Inflammatory macrophage (primary cell): ENCODE measurements at places on chromosomes 5 and 9.

- DNase-seq: no peak
Measured at GRCh38 chr5:94031631-94032030, 290.2 kb upstream of the POU5F2 start.

DNA sequence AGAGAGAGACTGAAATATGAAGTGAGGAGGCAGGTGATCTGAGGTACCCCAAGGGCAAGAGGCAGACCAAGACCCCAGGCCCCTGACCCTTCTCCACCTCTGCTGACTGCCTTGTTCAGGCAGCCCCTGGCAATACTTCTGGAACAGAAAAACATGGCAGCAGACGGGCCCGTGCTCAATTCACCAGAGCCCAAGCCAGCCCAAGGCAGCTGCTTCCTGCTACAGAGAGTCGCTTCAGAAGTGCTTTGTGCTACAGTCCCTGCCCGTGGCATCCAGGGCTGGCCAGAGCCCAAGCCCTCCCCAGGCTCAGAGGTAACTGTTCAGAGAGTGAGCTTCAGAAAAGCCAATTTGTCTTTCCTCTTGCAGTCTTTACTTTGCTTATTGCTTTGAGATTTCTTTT lies 151.4 kb upstream of the FSTL4 start:
- no peak for DNase-seq

- no peak for DNase-seq
Measured at GRCh38 chr5:179158556-179158955, 98.4 kb downstream of the ZNF354C start.

DNA sequence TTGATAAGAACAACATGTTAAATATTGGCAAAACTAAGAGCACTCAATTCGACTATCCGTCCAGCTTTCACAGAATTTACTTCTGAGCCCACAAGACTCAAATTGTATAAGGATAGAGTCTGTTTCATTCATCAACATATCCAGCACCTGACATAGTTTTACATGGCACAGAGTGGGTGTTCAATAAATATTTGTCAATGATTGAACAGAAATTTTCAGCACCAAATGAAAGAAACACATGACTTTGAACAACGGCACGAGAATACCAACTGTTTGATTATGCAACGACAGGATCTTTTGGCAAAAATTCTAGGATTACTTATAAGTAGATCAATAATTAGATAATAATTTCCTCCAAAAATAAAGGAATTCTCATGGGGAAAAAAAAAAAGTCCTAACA lies 41.8 kb downstream of the SKP2 start:
- no peak for DNase-seq

DNA sequence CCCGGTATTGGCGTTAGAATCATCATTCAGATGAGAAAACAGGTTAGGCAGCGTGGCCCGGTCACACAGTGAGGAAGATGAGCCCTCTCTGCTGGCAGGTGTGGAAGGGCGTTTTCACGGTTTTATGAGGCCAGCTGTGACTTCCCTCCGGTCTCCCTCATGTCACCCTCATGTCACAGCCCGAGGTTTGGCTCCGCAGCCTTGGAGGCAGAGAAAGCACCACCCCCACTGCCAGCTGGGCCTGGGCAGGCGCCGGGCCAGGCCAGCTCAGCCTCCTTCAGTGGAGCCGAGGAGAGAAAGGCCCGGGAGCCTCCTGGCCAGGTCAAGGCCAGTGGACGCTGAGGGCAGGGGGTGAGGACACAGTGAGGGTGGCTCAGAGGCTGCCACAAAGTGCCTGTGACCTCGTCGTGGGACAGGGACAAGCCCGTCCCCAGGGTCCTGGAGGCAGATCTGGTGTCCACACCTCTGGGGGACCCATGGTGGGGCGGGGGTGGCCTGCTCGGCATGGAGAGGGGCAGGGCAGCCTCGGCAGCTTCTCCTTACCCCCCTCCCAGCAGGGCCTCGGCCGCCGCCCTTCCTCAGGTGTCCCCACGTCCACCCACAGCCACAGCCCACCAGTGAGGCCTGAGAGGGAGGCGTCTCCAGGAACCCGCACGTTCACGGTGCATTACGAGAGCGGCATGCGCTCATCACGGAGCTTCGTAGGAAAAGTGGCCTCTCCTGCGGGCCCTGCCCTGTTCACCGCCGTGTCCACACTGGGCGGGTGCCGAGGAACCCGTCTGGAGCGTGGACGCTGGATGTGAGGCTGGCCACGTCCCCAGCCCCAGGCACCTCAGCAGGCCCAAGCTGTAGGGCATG lies 32.2 kb downstream of the EXD3 start:
- no peak for DNase-seq

- no peak for DNase-seq
Measured at GRCh38 chr9:125202846-125203618, 2.7 kb downstream of the RABEPK start.

DNA sequence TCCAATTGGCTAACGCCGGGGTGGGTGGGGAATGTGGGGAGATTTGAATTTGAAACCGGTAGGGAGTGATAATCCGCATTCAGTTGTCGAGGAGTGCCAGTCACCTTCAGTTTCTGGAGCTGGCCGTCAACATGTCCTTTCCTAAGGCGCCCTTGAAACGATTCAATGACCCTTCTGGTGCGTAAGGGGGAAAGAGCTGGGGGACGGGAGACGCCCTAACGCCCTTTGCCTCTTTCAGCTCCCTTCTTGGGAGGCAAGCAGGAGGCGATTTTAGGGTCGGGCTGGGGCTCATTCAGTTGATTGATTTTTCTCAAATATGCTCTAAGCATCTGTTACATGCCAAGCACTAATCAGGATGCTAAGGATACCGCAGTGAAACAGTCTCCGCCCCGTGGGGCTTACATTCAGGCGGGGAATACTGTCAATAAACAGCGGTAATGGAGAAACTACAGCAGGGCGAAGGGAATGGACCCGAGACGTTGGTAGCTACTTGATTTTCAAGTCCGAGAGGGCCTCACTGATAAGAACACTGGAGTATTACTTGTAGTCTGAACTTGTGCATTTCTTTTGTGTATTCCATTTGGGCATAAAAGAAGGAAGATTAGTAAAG lies at the start of gene HMMR:
HMMR (plus strand) TSS at position 71 of the 610 bp plus-strand sequence; CDS start at position 132, 61 bp downstream.
- DNase-seq: no peak

- DNase-seq: no peak
Measured at GRCh38 chr5:90000351-90000750, 409.2 kb downstream of the CETN3 start.

GRCh38 chr9:81552581-81552991 lies 136.8 kb downstream of the TLE1 start:
- no peak for DNase-seq

DNA sequence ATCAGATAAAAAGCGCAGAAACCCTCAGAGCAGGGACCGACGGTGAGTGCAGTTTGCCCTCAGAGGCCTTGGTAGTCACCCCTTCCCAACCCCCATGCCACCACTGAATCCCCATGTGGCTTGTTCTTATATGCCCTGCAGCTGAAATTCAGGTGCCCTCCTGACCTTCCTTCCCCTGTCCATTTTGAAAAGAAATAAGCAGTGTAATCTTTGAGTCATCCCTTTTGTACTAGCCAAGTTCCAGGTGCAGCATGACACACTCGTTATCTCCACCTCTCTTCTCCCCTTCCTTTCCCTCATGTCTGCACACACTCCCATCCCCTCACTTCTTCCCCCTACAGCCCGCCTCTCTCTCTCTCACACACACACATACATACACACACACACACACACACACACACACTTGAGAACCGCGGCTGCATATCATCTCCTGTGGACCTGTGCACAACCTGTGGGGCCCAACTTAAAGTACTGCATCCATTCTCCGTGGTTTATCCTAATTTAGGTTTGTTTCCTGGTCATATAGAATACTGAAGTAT lies 53.1 kb downstream of the SYK start:
- no peak for DNase-seq

DNA sequence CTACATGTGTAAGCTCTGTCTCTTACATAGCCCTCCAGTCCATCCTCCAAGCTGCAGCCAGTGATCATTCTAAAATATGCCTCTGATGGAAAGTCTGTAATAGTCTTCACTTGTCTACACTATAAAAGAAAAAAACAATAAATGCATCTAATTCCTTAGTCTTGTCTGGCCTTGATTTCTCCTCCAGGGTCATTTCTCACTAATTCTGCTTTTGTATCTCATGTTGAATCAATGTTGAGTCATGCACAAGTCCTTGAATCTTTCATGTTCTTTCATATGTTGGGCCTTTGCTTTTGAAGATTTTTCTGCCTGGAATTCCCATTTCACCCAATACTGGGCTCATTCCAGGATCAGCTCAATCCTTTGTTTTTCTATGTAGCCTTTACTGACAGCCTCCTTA lies 121.1 kb upstream of the TRIM32 start:
- DNase-seq: no peak

- no peak for DNase-seq
Measured at GRCh38 chr5:174383210-174384167, 338.0 kb downstream of the NSG2 start.

- DNase-seq: no peak
Measured at GRCh38 chr9:77022783-77023440, 3.5 kb downstream of the FOXB2 start.
